CD4-positive, alpha-beta T cell (primary cell): ENCODE measurements at places on chromosomes 5 and 9. TPM values are rescaled to one million over a fixed set of nuclear protein-coding genes. Genes with fewer than 3 reads are reported as not detected.

The NUP214 gene
- 107 TPM for total RNA-seq

The ADAMTSL1 gene
- not detected for total RNA-seq

The GPX3 gene
- total RNA-seq: 0.58 TPM

The RANBP3L gene
- total RNA-seq: not detected

The CENPK gene
- 14.4 TPM for total RNA-seq

DNA sequence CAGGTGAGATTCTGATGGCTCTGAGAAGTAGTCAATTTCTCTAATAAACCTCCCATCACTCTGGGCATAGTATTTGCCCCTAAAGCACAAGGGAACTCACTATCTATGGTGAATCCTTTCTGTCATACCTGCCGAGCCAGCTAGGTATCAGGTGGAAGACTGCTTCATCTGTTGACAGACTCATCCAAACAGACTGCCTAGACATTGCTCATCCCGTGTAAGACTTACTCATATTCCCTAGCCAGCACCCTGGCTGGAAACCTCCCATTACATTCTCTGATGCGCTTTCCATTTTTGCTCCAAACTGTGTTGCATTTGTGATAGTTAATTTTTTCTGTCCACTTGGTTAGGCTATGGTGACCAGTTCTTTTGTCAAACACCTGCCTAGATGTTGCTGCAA is 595.9 kb downstream of the DNAH5 start:
- no peak overlapping the region for H3K27ac ChIP-seq
- H3K4me1 ChIP-seq: no peaks in the 10 kb centered on the region
- no peaks in the 10 kb centered on the region for H3K36me3 ChIP-seq
- H3K27me3 ChIP-seq: no peaks in the 10 kb centered on the region
- no peak for DNase-seq

DNA sequence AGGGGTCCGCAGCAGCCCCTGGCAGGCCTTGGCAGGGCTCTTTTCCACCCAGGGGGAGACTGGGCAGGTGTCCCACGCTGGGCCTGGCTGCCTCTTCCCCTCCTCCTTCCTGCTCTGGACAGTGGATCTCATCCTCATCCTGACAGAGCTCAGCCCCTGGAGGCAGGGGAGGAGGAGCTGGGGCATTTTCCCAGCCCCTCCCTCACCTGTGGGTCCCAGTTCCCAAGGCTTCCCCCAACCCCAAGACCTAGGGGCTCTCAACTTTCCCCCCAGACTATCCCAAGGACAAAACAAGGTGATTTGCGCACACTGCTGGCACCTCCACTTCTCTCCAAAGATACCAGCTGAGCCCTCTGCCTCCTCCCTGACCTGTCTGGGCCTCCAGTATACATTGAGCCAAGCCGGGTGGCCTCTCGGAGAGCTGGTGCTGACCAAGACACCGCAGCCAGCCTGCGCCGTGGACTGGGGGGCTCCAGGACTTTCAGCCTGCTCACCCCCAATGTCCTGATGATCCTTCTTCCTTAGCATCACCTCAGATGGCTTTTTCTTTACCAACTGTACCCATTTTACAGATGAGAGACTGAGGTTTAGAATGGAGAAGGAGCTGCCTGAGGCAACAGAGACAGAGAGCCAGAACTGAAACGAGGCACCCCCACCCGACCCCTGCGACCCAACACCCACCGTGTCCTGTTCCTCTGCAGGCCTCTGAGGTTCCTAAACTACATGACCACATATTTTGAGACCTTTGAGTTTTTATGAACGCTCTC is 126.6 kb downstream of the BARX1 start:
- no peak overlapping the region for H3K4me3 ChIP-seq
- H3K4me1 ChIP-seq: peaks cover 14% of the 10 kb centered on the region
- DNase-seq: no peak
- H3K36me3 ChIP-seq: no peaks in the 10 kb centered on the region
- no peak overlapping the region for H3K27ac ChIP-seq

DNA sequence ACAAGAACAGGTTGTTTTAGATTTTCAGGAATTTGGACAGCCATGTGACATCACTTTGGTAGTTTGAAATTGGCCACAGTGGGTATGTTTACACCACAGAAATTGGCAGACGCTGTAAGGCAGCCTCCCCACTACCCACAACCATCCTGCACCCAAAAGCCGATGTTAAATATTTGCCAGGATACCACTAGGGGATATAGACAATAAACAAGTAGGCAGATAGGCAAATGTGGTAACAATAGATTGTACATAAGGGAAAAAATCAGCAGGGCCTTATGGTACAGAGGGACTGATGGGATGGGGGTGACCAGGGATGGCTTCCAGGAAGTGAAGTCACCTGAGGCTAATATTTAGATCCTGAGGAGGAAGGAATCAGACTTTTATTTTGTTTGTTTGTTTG is 31.1 kb upstream of the DUSP1 start:
- H3K27ac ChIP-seq: no peak overlapping the region
- no peak for DNase-seq
- no peak overlapping the region for H3K4me3 ChIP-seq
- H3K36me3 ChIP-seq: no peaks in the 10 kb centered on the region
- peaks cover 11% of the 10 kb centered on the region for H3K4me1 ChIP-seq
